A549 treated with GW870086 at 1 μM for 4 hours (cell line): ENCODE measurements at places on chromosomes 6 and 20. TPM values are rescaled to one million over a fixed set of nuclear protein-coding genes. Genes with fewer than 3 reads are reported as not detected.

The ALDH8A1 gene
- 0.10 to 0.38 TPM (median 0.23 TPM) in 5 replicates for total RNA-seq

The HCK gene
- total RNA-seq, result 0.06 to 0.18 TPM (median 0.14 TPM) in 5 replicates

The POU5F1 gene
- 7.4 to 10.9 TPM (median 9.5 TPM) in 5 replicates for total RNA-seq

The ADGRF4 gene
- total RNA-seq, result 11.1 to 13.6 TPM (median 12.7 TPM) in 5 replicates

The ZNF165 gene
- total RNA-seq, result 0.67 to 0.97 TPM (median 0.90 TPM) in 5 replicates
